ENCODE measurements at places on chromosomes 4 and X.

DNA sequence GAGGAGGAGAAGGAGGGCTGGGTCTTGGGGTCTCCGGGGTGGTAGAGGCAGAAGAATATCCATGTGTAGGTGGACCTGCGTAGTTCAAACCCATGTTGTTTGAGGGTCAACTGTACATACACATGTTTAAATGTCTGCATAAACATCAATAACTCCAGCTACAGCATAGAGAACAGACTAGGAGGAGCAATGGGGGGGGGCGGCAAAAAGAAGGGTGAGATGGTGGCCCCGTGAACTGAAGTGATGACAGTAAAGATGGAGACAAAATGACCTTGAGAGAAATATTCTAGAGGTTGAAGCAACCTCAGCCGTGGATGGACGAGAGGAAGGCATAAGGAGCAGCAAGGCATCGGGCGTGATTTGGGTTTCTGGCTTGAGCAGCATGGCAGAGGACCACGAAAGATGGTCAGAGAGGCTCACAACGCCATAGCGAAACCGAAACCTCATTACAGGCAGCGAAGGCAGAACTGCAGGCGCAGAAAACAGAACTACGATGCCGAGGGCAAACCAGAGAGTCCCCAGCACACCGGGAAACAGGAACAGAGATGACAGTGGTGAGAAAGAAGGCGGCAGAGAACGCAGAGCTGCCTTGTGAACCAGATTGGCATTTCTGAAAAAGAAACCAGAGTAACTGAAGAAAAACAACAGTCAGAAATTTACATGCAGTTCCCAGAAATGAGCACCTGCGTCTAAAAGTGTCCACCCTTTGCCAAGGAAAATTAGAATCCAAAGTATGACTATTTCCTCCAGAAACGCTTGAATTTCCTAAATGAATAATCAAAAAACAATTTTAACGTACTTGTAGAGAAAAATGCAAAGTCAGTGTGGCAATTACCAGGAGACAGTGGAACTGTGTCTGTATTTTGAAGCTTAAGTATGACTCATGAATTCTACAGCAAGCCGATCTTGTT is 50.3 kb upstream of the ENPP6 start:
- DNase-seq, result peak; percentile 36

DNA sequence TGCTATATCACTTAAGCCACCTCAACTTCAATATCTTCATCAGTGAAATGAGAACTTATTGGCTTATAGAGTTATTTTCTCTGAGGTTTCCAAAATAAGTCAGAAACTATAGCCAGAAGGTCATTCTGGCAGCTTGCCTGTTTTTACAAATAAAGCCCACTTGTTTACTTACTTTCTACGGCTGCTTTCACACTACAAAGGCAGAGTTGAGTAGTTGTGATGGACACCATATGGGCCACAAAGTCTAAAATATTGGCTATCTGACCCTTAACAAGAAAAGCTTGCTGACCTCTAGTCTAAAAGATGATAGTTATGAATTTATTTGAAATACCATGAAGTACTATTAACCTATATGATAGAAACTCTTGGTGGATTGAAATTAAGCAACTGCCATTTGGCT is 67.3 kb upstream of the ATOH1 start:
- no peak for DNase-seq

- DNase-seq, result no peak
These were observed 34.2 kb downstream of the MMRN1 start for GRCh38 chr4:89928838-89929237.

- DNase-seq, result no peak
These were observed 8.1 kb downstream of the COQ2 start for GRCh38 chr4:83276299-83277040.

GRCh38 chr4:10185518-10186227 is 69.1 kb upstream of the WDR1 start:
- DNase-seq, result no peak

- peak; percentile 64 for DNase-seq
These were observed 152.1 kb upstream of the VCX start for GRCh38 chrX:7690842-7691241.
